ENCODE measurements at places on chromosomes 6 and 20. TPM values are rescaled to one million over a fixed set of nuclear protein-coding genes. Genes with fewer than 3 reads are reported as not detected.

Gene EEF1A2
- 0.67 TPM for total RNA-seq

Gene DACT2
- total RNA-seq, result 2.5 TPM

Gene PPP1R14C
- 10.0 TPM for total RNA-seq

Gene ENPP4
- 27.8 TPM for total RNA-seq

Gene ENPP3
- 0.87 TPM for total RNA-seq

Gene EYA4
- total RNA-seq, result 6.0 TPM

Gene CDH4
- total RNA-seq, result 0.23 TPM

Gene GPR63
- 0.55 TPM for total RNA-seq

Gene HLA-G
- total RNA-seq, result 1.6 TPM

Gene COL21A1
- total RNA-seq, result 15.6 TPM

Gene ZC2HC1B
- total RNA-seq, result not detected

Gene KHDRBS2
- 9.4 TPM for total RNA-seq

Gene MMP24
- total RNA-seq, result 13.0 TPM

Gene RGS17
- 0.26 TPM for total RNA-seq

Gene LIN28B
- total RNA-seq, result not detected

Gene MAK
- total RNA-seq, result 0.29 TPM

Gene SYCP2
- total RNA-seq, result 1.9 TPM

Gene VSX1
- total RNA-seq, result not detected

Gene EEF1A1
- 9,028 TPM for total RNA-seq

Gene STMND1
- not detected for total RNA-seq

Gene NRSN1
- total RNA-seq, result not detected

Gene LTA
- total RNA-seq, result 0.46 TPM

Gene RAB23
- 13.7 TPM for total RNA-seq

Gene BCAS1
- 0.81 TPM for total RNA-seq

Gene SLC35B3
- 16.9 TPM for total RNA-seq

Gene POLH
- 21.4 TPM for total RNA-seq

Gene FABP7
- not detected for total RNA-seq

Gene CST3
- total RNA-seq, result 666 TPM

Gene RSPH3
- total RNA-seq, result 17.2 TPM

Gene PARD6B
- total RNA-seq, result 43.2 TPM

Gene RFX6
- not detected for total RNA-seq

Gene CTCFL
- not detected for total RNA-seq

Gene CABLES2
- 4.1 TPM for total RNA-seq

Gene HRH3
- not detected for total RNA-seq

Gene APCDD1L
- not detected for total RNA-seq

Gene HLA-DQB2
- total RNA-seq, result 62.8 TPM

Gene DCDC2
- total RNA-seq, result 5.3 TPM

Gene FOXF2
- total RNA-seq, result 15.7 TPM

Gene DEFB132
- total RNA-seq, result not detected

Gene BANF2
- not detected for total RNA-seq

Gene NMBR
- total RNA-seq, result not detected

Gene KCNK17
- 3.7 TPM for total RNA-seq

Gene DPPA5
- total RNA-seq, result not detected

Gene RIMS1
- total RNA-seq, result 3.9 TPM

Gene PLTP
- total RNA-seq, result 65.9 TPM

Gene PDE7B
- total RNA-seq, result 4.2 TPM

Gene TXLNB
- 1.3 TPM for total RNA-seq

Gene OSBPL2
- 52.3 TPM for total RNA-seq

Gene SSTR4
- not detected for total RNA-seq

Gene ENPP5
- total RNA-seq, result 7.3 TPM

Gene NR2E1
- not detected for total RNA-seq

Gene SUMO4
- total RNA-seq, result 2.5 TPM

Gene GRM1
- 0.09 TPM for total RNA-seq

Gene F13A1
- total RNA-seq, result 94.5 TPM
